ENCODE measurements at places on chromosomes 4 and X. TPM values are rescaled to one million over a fixed set of nuclear protein-coding genes. Genes with fewer than 3 reads are reported as not detected.

PPP3CA gene
- total RNA-seq, result 30.0 TPM

COMMD8 gene
- total RNA-seq, result 29.0 TPM

CFP gene
- total RNA-seq, result 1.8 TPM

CT45A2 gene
- not detected for total RNA-seq

KIT gene
- 0.39 TPM for total RNA-seq
